Stimulated activated CD4-positive, alpha-beta T cell treated with anti-CD3 and anti-CD28 coated beads, Interleukin-4, amount 100 ng/mL, for 1 hour (primary cell): ENCODE measurements at places on chromosomes 16 and 17.

DNA sequence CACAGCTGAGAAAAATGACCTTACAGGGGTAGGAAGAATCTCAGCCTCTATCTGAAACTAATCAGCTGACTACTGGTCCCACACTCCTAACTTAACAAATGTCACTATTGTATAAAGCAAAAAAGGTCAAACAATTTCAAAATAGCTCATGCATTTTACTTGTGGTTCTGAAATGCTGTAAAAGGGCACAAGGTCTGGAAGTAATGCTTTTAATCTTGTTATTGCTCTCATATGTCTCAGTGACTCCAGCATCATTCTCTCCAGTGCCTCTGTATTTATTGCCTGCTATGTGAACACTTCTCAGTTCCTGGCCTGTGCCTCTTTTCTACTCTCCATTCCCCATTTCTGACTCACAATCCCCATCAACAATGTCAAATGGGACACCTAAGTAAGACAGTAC, 937.7 kb downstream of the CDH11 start:
- DNase-seq = no peak

- no peak for DNase-seq
These were observed 1.8 kb downstream of the VASN start for GRCh38 chr16:4373356-4373908.

DNA sequence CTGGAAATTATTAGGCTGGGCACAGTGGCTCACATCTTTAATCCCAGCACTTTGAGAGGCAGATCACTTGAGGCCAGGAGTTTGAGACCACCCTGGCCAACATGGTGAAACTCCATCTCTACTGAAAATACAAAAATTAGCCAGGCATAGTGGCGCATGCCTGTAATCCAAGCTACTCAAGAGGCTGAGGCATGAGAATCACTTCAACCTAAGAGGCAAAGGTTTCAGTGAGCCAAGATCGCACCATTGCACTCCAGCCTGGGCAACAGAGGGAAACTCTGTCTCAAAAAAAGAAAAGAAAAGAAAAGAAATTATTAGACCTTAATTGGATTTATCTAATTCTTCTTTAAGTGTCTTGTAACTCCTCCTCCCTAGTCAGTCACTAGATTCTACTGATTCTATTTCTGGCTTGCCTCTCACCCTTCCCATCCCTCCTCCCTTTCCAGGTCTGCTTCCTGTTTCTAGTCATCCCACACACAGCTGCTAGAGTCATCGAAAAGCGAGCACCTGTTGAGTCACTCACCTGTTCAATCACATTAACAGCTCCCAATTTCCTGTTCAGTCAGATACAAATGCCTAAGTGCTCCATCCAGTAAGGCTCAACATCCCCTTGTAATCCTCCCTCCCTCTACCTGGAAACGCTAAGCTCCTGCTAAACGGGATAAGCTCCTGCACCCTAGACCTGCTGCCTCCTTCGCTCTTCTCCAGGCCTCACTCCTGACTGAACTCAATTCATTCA, 34.6 kb downstream of the ERN1 start:
- DNase-seq = no peak

- no peak for DNase-seq
These were observed 9.5 kb upstream of the PAM16 start for GRCh38 chr16:4360538-4361021.

DNA sequence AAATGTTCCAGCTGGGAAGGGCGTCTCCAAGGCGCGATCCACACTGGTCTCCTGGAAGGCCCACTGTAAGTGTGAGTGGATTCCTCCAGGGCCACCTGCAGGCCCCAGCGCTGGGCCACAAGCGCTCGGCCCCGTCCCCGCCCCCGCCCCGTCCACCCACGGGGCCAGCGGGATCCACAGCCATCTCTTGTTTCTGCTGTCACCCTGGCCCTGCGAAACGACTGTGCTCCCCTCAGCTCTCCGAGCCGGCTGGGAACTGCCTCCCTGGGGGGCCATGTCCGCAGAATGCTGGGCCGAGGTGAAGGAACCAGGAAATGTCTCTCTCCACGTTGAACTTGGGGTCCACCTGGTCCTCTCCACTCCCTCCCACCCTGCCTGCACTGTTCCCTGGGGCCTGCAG, 1955.2 kb downstream of the TP53TG3F start:
- no peak for DNase-seq

DNA sequence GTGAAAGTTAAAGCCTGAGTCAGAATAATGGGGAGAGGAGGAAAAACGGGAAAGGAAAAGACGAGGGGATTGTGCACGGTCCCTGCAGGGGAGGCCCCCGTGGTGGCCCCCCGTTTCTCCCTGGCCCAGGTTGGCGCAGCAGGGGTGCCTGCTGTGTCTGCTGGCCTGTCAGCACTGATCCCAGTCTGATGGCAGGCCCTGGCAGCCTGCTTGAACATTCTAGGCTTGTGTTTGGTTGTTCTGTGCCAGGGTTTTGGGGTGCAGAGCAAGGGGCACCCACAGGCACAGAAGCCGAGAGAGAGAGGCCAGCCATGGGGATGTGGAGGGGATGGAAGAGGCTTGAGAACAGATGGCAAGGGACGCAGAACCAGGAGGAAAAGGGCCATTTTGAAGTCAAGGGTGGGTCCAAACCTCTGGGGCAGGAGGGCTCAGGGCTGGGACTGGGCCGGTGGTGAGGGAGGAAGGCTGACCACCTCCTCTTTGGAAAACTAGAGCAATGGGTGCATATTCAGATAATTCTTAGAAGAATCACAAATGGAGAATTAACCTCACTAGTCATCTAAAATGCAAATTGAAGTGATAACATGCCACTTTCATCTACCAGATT, 35.9 kb downstream of the TBX4 start:
- no peak for DNase-seq
